Activated CD8-positive, alpha-beta memory T cell treated with anti-CD3 and anti-CD28 coated beads, Interleukin-2, amount 50 U/mL, for 4 hours (primary cell): ENCODE measurements at places on chromosomes 12 and 14.

GRCh38 chr12:124736115-124737039, 127.3 kb downstream of the SCARB1 start:
- peak; percentile 41 for DNase-seq

- no peak for DNase-seq
These were observed 34.6 kb downstream of the ANKRD9 start for GRCh38 chr14:102474934-102475333.

GRCh38 chr14:58072288-58073071, 79.5 kb downstream of the ARMH4 start:
- peak; percentile 19 for DNase-seq

DNA sequence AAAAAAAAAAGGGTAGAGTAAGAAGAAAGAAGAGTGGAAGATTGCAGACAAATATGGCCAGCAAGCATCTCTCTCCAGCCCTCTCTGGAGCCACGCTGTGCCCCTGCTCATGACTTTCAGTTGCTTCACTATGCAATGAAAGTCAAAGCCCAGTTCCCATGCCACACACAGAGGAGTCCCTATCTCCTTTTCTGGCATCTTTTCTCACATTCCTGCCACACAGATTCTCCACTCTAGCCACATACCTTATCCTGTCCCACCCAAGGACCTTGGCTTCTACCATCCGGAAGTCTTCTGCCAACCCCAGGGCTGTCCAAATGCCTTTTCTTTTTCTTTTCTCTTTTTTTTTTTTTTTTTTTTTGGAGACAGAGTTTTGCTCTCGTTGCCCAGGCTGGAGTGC, 39.3 kb upstream of the CAPRIN2 start:
- no peak for DNase-seq

DNA sequence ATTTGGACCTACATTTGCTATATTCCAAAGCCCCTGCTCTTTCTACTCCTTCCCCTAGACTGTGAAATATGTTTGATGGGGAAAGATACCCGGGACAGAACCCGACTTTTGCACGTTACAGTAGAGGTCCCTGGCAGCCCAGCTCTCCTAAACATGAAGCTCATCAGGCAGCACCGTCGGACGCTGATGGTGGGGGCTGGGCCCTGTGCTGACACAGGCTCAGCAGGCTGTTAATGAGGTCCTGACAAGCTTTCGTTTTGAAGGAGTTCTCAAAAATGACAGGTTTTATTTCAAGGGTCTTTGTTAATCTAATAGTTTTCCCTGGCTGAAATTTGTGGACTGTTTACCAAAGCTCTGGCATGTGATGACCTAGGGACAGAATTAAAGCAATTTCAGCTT, 102.3 kb downstream of the SLC25A47 start:
- no peak for DNase-seq

GRCh38 chr12:89160716-89161123, 191.6 kb downstream of the DUSP6 start:
- DNase-seq, result peak; percentile 11

- DNase-seq, result no peak
These were observed 13.0 kb upstream of the LRRC23 start for GRCh38 chr12:6891646-6892001.

GRCh38 chr12:27610374-27610773, 85.9 kb upstream of the REP15 start:
- no peak for DNase-seq

- DNase-seq, result no peak
These were observed 98.8 kb downstream of the PAWR start for GRCh38 chr12:79591988-79592387.

DNA sequence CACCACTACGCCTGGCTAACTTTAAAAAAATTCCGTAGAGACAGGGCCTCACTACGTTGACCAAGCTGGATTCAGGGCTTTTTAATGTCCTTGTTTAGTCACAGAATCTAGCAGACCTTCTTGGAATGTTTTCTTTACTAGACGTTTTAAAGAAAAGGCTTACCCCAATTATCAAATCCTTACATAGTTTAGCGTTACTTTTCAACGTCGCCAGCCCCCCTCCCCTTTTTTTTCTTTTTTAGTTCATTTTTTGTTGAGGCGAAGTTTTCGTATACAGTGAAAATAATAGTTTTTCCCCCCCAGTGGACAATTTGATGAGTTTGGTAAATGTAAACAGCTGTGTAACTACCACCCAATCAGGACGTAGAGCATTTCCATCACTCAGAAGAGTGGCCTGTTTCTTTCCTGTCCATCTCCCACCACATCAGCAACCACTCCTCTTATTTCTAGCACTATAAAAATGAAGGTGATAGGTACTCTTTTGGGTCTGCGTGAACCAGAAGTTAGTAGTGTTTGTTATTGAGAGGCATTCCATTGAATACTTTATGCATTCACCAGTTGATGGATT, 753 bp upstream of the DLGAP5 start:
- DNase-seq, result no peak

GRCh38 chr12:21608196-21608595, 3.5 kb upstream of the GYS2 start:
- DNase-seq, result no peak

DNA sequence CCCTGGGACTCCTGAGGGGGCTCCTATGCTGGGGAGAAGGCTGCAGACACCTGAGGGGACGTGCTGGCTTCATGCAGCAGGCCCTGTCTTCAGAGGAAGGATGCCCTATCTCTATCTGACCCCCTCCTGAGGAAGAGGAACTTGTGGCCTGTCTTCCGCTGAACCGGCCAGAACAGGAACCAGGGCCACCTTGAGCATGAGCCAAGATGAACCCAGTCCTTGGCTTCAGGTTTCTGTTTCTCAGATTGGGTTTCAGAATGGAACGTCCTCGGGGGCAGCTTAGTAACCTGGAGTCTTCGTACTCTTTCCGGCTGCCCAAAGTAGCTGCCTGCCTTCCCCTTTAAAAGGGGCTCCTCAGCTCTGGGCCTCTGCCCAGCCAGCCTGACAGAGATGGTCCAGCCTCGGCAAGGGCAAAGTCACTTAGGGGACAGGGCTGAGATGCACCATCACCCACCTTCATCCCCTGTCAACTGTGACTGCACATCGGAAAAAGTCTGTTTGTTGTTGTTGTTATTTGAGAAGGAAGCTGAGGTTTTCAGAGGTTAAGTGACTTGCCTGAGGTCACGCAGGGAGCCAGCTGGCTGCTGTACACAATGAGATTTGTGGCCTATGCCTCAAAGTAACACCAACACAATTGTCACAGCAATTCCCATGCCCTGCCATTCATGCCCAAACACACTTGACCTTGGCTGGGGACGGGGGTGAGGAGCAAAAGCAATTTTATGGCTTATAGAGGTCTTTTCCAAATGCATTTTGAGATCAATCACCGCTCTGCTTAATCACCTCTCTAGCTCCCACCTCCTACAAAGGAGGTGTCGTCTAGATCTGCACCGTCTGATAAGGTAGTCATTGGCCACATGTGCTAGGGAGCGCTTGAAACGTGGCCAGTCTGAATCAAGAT, 13.4 kb downstream of the ASB2 start:
- peak; percentile 49 for DNase-seq

DNA sequence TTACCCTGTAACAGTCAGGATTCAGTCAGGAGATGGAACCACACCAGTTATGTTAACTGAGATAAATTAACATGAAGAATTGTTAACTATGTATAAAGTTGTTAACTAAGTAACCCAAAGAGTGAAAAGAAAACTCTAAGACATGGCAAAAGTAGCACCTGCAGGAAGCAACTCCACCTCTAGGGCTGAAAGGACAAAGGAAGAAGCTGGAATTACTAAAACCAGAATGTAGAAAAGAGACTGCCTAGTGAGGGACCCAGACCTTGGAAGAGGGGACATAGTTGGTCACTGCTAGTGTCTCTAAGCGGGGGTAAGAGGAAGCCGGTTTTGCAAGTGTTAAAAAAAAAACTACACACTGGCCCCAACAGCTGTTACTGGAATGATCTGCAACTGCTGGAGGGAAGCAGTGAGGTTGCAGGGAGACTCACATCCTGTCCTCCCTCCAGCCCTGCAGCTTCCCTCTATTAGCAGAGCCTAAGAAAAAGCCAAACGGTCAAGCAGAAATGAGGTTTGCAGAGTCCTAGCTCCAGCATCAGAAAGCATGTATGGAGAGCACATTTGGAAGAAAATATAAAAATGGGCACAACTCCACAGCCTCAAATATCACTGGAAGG, 39.8 kb downstream of the GPR135 start:
- no peak for DNase-seq

DNA sequence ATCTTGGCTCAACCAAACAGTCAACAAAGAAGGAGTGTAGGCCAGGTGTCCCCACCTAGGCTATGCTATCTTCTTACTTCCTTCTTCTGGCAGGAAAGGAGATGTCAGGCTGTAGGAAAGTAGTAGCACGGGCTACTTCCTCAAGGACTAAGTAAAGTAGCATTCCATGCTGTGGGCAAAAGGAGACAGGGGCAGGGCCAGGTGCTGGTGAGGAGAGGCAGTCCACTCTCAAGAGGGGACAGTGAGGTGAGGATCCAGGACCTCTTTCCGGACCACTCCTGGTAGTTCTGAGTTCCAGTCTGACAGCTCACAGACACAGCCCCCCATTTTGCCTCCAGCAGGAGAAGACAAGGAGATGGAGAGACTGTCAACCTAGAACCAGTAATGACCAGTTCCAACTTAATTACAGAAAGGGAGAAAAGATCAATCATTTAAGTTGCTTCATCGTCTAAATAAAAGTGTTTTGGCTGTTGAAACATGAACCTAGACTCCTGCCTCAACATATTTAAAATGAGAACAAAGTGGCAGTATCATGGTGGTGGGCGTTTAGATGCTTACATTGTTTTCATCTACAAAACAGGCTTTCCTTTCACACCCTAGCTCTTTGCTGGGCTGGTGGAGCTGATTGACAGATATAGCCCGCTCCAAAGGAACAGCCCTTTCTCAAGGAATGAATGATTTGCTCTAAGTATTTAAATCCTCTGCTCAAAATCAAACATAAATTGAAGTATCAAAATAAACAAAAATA, 5.1 kb upstream of the SSTR1 start:
- no peak for DNase-seq

GRCh38 chr14:31480156-31480555, 7.7 kb downstream of the GPR33 start:
- DNase-seq, result no peak

GRCh38 chr12:82898441-82898840, 211.7 kb downstream of the TMTC2 start:
- DNase-seq, result no peak

GRCh38 chr14:42002141-42002540, 395.5 kb downstream of the LRFN5 start:
- DNase-seq, result no peak

DNA sequence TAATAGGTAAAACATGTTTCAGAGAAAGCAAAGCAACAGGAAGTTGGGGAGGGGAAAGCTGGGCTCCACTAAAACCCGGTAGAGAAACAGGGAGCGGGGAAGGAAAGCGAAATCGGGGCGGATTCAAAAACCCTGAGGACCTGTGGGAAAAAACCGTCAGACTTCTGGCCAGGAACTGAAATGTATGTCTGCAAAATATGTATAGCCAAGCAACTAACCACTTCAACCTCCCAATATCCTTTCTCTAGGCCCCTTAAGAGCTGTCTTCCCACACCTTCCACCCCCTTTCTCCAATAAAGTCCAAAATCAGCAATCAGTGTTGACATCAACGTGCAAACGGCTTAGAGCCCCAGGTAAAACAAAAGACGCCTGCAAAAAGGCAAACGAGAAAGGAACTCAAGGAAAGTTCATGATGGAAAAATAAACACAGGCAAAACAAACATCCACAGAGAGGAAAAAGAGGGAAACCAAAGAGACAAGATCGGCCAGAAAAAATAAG, 32.8 kb downstream of the SIX1 start:
- DNase-seq, result no peak

- DNase-seq, result no peak
These were observed 9.9 kb downstream of the GPHB5 start for GRCh38 chr14:63308723-63309317.

DNA sequence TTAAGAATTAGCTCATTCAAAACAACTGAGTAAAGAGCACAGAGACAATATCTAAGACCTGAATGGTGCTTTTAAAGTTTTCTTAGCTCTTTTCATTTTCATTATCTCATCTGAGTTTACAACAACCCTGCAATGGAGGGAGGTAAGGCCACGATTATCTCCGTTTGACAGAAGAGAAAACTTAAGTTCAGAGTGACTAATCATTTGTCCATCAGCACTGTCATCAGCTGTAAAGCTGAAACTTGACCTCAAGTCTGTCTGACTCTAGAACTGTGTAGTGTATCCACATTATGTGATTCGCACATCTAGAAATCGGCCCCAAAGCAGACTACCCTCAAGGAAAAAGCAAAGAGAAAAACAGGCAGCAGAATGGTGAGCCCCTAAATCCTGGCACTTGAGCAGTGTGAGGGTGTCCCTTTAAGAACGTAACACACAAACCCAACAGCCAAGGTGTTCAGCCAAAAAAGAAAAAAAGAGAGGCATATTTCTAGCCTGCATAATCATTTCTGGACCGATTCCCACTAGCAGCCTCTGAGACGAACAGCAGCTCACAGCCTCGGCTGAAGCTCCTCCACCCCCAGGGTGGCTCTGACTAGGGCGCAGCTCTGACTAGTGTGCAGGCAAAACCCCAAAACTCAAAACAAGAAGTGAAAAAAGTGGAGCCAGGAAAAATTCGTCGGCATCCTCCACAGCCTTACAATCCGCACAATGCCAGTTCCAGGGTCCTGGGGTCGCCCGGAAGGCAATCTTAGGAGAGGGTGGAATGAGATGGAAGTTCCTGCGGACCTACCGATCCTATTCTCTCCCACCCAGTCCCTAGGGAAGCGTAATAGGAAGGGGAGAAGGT, 1.6 kb downstream of the STXBP6 start:
- no peak for DNase-seq
